ENCODE measurements at places on chromosomes 2 and 18. TPM values are rescaled to one million over a fixed set of nuclear protein-coding genes. Genes with fewer than 3 reads are reported as not detected.

- DNase-seq, result no peak
Measured at GRCh38 chr2:225597911-225598310, 198.4 kb downstream of the NYAP2 start.

- no peak for DNase-seq
Measured at GRCh38 chr2:11421863-11422490, 44.0 kb downstream of the E2F6 start.

The ABCG5 gene
- 9.3 TPM for total RNA-seq

DNA sequence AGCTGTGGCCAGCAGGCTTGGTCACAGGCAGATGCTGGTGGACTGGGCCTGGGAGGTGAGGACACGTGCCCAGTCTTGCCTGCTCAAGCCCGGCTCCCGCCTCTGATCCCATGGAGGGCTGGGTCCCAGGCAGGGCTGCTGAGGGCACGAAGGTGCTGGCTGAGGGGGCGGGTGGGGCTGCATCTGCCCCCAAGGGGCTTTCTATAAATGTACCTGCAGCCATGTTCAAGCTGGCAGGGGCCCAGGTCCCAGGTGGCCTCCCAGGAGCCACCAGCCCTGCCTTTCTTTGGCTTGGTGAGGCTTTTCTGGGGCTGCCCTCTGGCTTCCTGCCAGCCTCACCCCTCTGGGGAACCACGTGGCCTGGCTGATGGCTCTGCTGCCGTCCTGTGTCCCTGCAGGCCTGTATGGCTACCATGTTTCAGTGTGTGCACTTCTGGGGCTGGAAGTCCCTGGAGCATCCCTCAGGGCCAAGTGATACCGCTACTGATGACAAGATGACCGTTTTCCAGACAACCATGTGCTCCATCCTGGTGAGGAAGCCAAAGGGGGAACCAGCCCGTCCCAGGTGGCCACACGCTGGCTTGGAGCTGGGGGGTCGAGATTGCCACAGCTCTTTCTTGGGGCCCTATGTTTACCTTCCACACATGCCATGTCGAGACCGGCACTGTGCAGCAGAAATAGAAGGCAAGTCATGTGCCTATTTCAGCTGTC is 23.2 kb downstream of the HJURP start:
- DNase-seq, result no peak

- no peak for DNase-seq
Measured at GRCh38 chr2:199201539-199201938, 256.2 kb downstream of the SATB2 start.
